Frontal cortex (tissue), 4 donors: ENCODE measurements at places on chromosomes 3 and 15. TPM values are rescaled to one million over a fixed set of nuclear protein-coding genes. Genes with fewer than 3 reads are reported as not detected.

The LRRN1 gene
- 24.9 TPM for total RNA-seq

DNA sequence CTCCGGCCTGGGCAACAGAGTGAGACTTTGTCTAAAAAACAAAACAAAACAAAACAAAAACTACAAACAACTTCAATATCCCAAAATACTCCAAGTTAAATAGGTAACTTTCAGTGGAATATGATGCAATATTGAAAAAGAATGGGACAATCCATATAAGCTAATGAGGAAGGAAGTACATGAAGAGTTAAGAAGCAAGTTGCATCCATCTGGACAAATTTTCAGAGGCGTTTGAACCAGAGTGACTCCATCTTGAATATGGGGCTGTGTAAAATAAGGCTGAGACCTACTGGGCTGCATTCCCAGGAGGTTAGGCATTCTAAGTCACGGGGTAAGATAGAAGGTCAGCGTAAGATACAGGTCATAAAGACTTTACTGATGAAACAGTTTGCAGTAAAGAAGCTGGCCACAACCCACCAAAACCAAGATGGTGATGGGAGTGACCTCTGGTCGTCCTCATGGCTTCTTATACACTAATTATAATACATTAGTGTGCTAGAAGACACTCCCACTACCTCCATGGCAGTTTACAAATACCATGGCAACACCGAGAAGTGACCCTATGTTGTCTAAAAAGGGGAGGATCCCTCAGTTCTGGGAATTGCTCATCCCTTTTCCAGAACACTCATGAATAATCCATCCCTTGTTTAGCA lies 58.1 kb upstream of the LCTL start:
- DNase-seq = no peak

- DNase-seq = no peak
Observed at GRCh38 chr15:85598718-85599398, 195.9 kb downstream of the KLHL25 start.

The OIP5 gene
- 2.4 TPM for total RNA-seq

The LIPC gene
- total RNA-seq = not detected

The TMEM158 gene
- total RNA-seq = 19.6 TPM

DNA sequence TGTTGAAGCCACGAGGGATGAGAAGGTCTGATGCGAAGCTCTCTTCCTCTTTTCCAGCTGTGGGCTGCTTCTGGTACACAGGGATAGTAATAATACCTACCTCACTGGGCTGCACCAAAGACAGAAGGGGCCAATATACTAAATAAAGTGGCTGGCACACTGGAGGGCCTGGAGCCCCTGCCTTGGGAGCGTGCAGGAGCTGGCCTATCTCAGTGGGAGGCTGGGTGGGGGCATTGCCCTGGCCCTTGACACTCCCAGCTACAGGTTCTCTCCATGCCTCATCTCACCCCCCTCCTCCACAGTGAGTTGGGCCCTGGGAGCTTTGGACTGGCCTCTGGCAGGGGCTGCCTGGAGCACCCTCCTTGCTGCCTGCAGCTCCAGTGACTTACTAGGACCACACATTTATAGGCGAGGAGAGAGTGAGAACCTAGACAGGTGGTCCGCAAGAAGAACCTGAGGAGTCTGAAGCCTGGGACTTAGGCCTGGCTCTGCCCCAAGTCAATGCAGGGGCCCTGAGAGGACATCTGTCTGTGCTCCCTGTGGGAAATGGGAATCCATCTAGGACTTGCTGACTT lies 1.6 kb downstream of the NOX5 start:
- DNase-seq = no peak

DNA sequence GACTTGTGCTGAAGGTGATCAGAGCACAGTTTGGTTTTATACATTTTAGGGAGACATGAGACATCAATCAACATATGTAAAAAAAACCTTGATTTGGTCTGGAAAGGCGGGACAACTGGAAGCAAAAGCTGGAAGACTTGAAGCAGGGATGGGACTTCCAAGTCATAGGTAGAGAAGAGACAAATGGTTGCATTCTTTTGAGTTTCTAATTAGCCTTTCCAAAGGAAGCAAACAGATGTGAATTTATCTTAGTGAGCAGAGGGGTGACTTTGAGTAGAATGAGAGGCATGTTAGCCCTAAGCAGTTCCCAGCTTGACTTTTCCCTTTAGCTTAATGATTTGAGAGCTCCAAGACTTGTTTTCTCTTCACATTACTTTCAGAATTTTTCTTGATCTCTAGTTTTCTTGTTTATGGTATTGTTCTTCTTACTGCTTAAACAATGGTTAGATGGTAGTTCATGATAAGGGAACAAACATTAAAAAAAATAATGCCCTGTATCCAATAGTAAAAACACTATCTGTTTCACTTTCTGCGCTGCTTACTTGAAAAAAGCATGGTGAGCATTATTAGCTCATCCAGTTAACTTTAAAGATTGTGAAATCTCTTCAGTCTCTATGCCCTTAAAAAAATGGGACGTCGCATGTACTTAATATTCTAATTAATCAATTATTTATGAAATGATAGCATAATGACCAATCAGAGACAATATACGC lies 48.5 kb upstream of the BCHE start:
- DNase-seq = no peak

- DNase-seq = no peak
Observed at GRCh38 chr3:123695731-123696640, 111.1 kb upstream of the HACD2 start.

The C3orf22 gene
- not detected for total RNA-seq

- no peak for DNase-seq
Observed at GRCh38 chr3:151866711-151867410, 6.6 kb upstream of the SUCNR1 start.

GRCh38 chr3:28595372-28595771 lies 246.7 kb upstream of the AZI2 start:
- no peak for DNase-seq

The SPATA12 gene
- not detected for total RNA-seq

The SLC24A5 gene
- total RNA-seq = 0.41 TPM

DNA sequence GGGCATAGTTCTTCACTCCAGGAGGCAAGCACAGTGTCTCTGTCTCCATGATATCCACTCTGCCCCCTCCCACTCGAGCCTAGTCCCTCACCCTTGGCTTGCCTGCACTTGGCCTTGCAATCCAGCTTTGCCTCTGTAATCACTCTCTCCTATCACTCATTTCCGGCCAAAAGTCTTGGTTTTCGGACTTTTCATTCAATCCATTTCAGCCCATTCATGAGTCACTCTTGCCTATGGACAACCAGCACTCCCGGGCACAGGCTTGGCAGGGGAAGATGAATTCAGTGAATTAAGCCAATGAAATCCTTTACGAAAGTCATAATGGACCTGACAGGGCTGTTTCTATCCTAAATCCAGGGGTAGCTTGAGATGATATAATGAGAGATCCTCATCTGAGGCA lies 21.7 kb downstream of the DAZL start:
- no peak for DNase-seq

GRCh38 chr15:41775651-41776050 lies 1.4 kb downstream of the MAPKBP1 start:
- DNase-seq = no peak

The RAB6B gene
- total RNA-seq = 43.2 TPM

DNA sequence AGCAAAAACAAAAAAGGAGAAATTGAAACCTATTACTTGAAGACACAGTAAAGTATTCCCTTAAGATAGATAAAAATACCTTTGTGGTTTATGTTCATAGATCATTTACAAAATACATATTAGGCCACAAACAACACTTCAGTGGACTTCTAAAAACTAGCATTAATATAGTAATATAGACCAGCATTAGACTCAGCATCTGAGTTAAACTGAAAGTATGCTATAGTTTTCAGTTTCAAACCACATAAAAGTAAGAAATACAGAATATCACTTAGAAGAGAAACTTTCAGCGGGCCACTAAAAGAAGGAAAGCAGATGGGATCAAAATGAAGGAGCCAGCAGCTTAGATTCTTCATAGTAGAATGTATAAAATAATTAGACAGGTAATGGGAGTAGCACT lies 86.6 kb downstream of the MSL2 start:
- no peak for DNase-seq

- no peak for DNase-seq
Observed at GRCh38 chr15:83243634-83244033, 36.0 kb upstream of the HDGFL3 start.

DNA sequence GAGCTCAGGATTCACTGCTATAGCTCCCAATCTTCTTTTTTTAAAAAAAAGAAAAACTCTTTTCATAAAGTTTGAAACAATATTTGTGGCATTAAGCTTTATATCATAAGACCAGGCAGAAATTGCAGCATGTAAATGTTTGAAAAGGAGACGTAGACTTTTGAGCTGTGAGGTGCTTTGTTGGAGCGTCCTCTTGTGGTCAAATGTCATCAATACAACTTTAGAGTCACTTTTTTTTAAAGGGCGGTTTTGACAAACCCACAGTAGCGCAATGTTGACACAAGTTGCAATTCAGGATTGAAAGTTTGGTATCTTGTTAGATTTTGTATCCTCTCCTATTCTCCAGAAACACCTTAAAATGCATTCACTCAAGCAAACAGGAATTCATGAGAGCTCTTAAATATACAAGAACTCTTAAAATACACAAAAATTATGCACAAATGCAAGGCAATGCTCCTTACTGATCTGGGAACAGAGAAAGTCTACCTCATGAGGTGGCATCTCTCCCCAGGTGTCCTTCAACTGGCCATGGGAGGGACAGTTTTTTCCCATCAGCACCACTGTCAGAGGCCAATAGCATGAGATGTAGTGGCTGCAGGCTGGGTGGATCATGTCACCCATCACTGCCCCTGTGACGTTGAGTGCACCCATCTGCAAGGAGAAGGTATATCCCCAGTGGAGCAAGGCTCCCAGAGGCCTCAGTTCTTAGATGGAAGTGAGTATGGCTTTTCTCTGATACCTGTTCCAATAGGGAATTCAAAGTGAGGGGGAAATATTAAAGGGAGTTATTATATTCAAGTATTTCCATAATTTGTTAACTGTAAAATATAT lies 70.7 kb downstream of the ANXA2 start:
- no peak for DNase-seq

The EPHA6 gene
- total RNA-seq = 64.8 TPM

- no peak for DNase-seq
Observed at GRCh38 chr3:14620512-14620911, 31.1 kb upstream of the CCDC174 start.

GRCh38 chr3:31504230-31504629 lies 28.5 kb upstream of the STT3B start:
- DNase-seq = no peak

The CCDC54 gene
- total RNA-seq = not detected

GRCh38 chr15:96410175-96411055 lies 79.9 kb downstream of the NR2F2 start:
- DNase-seq = no peak

The ACOX2 gene
- total RNA-seq = 1.6 TPM

- DNase-seq = no peak
Observed at GRCh38 chr15:66167854-66168253, 85.7 kb downstream of the MEGF11 start.

The CCR9 gene
- 0.41 TPM for total RNA-seq

The FAM98B gene
- total RNA-seq = 37.9 TPM

DNA sequence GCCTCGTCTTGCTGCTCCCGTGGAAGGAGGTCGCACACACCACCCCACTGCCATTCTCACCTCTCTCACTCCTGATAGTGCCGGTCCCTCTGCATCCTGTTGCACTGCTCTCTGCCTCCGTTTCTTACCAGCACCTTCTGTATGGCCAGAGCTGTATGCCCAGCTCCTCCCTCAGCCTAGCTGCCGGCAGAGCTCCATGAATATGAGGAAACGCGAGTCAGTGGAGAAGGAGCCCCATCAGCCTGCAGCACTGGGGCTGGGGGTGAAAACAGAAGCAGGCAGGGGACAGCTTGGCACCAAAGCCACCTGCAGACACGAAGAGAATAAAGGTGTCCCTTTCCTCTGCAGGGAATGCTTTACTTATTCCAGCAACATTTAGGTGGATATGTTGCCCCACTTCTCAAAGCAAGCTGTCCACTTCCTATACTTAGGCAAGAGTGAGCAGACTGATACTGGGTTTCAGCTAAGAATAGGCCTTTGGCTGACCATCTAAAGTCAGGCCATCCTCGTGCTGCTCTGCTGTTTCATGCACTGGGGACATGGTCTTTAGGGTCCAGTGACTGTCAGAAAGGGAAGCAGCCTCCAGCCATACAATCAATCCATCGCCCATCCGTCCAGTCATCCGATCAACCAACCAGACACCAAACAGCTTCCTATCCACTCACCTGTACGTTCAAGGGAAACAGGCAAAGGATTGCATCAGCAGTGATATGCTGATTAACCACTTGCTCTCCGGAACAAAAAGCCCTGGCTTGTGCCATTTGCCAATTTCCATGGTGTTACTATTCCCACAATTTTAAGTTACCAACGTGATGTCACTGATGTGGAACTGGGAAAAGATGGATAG lies 222.7 kb downstream of the XXYLT1 start:
- DNase-seq = no peak

The SCG3 gene
- 37.9 TPM for total RNA-seq

DNA sequence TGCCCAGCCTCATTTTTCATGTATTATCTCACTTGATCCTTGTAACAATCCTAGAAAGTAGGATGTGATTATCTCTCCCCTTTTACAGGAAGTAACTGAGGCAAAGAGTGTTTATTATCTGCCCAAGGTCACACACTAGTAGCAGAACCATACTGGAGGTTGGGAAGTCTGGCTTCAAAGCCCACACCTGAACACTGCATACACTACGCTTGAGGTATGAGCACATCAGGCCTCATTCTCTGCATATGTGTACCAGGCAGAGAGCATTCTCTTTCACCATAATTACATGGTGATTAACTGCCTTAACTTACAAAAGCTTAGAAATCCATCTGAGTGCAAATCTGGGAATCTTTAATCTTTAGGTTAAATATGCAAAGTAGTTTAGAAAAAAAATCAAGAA lies 361.8 kb downstream of the MFSD1 start:
- DNase-seq = no peak

- DNase-seq = no peak
Observed at GRCh38 chr3:104101736-104102135, 1265.0 kb upstream of the ALCAM start.

The GADL1 gene
- 5.3 TPM for total RNA-seq

DNA sequence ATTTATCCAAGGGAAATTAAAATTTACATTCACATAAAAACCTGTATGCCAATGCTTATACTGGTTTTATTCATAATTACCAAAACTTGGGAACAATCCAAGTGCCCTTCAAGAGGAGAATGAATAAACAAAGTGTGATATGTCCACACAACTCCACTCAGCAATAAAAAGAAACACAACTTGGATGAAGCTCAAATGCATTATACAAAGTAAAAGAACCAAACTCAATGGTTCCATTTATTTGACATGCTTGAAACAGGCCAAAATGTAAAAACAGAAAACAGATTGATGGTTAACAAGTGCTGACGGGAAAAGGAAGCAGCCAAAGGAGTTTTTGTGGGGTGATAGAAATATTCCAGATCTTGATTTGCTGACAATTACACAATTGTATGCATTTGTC lies 23.5 kb downstream of the OCA2 start:
- no peak for DNase-seq

DNA sequence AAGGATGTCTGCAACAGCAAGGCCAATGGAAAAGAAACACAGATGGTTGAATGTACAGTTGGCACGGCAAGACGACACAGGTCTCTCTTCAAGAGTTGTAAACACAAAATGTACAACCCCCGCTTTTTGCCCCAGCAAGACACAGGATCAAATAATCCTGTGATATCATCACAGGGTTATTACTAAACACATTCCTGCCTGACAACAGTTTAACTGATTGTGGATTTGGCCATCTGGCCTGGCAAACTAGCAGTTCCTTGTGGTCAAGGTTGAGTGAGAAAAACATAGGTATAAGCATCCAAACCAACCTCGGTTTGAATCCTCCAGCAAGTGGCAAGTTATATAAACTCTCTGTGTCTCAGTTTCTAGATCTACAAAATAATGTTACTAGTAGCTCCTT lies 23.4 kb downstream of the PARP16 start:
- no peak for DNase-seq

The GRK7 gene
- total RNA-seq = under 0.01 TPM
